Activated T-cell treated with anti-CD3 and anti-CD28 coated beads, Interleukin-2, amount 50 U/mL, for 72 hours (primary cell): ENCODE measurements at places on chromosomes 2 and 18.

- peak; percentile 72 for DNase-seq
Observed at GRCh38 chr2:27379836-27380625, 503 bp downstream of the ZNF513 start.

DNA sequence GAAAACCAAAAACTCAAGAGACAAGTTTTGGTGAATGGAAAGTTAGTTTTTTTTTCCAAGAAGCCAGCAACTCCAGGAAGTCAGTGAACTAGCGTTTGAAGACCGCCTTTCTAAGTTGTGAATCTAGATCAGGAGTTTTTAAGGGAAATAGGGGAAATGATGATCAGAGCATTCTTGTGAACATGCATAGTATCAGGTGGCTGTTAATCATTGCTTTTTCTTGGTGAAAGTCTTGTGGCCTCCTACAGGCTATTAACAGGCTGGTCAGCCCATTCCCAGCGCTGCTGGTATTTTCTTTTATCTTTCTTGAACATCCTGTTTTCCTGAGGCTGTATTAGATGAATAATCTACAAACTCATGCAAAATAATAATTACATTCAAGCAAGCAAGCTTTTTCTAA, 155.8 kb downstream of the PTPRM start:
- no peak for DNase-seq

DNA sequence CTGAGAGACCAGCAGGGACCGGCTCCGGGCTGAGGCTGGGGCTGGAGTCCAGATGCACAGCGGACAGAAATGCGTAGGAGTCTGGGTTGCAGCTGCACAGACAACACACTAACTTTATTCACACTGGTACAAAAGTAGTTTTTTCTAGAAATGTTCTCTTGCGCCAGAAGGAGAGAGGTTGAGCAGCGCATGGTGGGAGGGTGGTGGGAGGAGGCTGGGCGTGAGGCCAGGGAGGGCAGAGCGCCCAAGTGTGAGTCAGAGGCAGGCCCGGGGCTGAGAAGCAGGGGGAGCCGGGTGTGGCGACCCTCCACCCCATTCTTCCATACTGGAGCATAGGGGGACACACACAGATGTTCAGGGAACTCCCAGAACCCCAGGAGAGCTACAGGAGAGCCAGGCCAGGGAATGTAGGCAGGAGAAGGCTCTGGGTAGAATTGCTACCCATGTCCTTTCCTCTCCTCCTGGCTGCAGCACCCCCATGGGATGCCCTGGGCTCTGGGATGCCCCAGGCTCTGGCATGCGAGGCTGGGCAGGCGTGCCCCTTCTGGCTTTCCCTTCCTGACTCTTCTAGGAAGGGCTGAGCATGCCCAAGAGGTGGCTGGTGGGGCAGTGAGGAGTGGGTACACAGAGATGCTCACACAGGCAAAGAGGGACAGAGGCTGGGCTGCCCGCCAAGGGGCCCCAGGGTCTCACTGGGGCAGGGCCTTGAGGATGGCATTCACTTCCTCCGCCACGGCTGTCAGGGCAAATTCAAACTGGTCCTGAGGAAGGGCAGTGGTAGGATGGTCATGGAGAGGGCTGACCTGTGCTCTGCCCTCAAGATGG, 10.6 kb downstream of the DNAJB2 start:
- DNase-seq, result no peak

DNA sequence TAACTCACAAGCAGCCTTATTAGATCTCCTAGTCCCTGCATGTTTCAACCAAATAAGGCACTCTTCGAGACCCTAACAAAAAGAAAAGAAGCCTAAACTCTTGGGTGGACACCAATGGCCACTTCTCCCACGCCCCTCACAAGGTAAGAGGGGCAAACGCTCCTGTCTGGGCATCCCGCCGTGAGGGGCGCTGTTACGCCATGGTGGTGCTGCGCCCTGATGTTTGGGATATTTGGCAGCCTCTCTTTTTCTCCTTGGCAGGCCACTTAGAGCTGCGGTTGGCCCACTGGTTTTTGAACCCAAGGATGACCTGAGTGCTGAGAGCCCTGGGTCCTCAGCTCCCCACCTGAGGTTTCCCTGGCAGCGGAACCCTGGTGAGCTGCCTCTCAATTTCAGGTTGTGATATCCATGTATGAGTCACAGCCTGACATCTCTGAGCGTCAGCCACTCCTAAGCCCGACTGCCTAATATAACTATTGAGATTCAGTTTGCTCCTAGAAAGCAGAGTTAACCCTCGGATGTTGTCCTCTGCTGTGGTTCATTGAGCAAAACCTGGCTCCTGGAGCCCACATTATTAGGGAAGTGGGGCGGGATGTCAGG, 103.3 kb downstream of the COL6A3 start:
- DNase-seq, result no peak

GRCh38 chr2:229920011-229920641, 1.7 kb downstream of the TRIP12 start:
- DNase-seq, result peak; percentile 15

GRCh38 chr2:222922019-222922800, 61.4 kb downstream of the ACSL3 start:
- DNase-seq, result no peak

- no peak for DNase-seq
Observed at GRCh38 chr18:49616618-49617328, 54.9 kb downstream of the LIPG start.

DNA sequence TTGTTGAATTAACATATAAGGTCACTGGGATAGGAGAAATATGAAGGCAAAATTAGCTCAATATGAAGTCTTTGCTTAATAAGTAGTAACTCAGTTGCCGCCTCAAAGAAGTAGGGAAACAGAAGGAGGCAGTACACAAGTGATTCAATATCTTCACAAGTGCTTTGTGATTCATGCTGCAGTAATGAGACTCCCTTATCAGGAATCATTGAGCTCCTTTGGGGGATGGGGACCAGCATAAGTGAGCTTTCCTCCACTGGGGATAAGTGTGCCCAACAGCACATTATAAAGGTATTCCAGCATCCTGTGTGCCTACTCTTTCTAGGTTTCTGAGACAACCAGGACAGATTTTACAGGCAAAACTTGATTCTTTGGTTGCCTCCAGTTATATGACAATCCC, 323.4 kb upstream of the UBE2E3 start:
- no peak for DNase-seq

DNA sequence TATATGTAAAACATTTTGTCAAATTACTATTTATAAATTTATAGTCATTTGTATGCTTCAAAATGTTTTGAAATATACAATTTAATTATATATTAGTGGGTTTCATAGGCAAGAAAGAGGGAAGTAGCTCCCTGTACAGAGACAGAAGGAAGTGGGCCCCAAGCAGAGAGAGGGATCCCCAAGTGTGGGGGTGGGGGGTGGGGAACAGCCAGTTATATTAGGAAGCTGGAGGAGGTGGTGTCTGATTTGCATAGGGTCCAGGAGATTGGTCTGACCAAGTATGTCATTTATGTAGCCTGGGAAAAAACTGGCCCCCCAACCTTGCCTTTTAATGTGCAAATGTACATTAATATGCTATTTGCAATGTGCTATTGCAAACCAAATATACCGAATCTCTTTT, 76.5 kb upstream of the ZSWIM2 start:
- DNase-seq, result no peak

GRCh38 chr2:65554765-65555591, 122.6 kb upstream of the SPRED2 start:
- peak; percentile 32 for DNase-seq

- DNase-seq, result no peak
Observed at GRCh38 chr18:6486764-6487426, 72.2 kb upstream of the L3MBTL4 start.

- no peak for DNase-seq
Observed at GRCh38 chr2:81650048-81650971, 1345.8 kb upstream of the LRRTM1 start.

DNA sequence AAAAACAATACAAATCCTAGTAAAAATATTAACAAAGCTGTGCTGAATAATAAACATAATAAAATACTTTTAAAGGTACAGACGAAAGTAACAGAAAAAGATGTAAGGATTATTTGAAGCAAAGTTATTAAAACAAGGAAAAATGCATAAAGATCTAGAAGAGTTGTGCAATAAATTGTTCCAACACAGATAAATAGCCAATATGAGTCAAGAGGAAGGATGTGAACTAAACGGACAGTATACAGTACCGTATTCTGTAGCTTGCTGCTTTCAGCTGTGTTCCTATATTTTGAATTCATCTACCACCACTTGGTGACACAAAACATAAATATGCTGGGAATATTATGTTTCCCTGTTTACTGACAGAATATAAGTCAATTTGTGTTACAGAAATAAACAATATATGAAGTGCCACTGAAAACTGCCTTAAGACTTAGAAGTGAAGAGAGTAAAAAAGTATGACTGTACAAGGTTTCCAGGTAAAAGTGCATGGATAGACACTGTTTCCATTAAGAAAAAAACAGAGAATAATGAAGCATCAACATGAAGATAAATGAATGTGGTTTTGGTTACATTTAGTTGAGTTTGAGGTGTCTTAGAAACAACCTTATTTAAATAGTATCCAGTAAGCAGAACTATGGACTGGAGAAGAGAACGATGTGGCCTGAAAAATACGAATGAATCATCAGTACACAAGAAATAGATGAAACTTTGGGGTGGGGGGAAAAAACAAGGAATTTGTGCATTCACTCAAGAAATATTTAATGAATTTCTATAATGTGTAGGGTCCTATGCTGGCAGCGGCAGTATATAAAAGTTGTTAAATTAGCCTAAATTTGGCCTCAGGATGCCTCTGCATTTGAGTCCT, 13.1 kb downstream of the PPP3R1 start:
- no peak for DNase-seq

GRCh38 chr18:75409806-75410205, 17.7 kb downstream of the SMIM21 start:
- no peak for DNase-seq

GRCh38 chr18:9704233-9705118, 3.6 kb upstream of the RAB31 start:
- DNase-seq, result peak; percentile 36

GRCh38 chr2:34849827-34850226, 1250.7 kb upstream of the FAM98A start:
- DNase-seq, result no peak

DNA sequence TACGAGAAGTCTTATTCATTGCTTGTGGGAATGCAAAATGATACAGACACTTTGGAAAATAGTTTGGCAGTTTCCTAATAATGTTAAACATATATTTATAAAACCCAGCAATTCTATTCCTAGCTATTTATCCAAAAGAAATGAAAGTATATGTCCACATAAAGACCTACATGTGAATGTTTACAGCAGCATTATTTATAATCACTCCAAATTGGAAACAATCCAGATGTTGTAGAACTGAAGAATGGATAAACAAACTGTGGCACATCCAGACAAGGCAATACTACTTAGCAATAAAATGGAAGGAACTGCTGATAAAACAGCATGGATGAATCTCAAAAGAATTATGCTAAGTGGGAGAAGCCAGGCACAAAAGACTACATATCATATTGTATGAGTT, 19.3 kb downstream of the MRPL33 start:
- DNase-seq, result no peak

DNA sequence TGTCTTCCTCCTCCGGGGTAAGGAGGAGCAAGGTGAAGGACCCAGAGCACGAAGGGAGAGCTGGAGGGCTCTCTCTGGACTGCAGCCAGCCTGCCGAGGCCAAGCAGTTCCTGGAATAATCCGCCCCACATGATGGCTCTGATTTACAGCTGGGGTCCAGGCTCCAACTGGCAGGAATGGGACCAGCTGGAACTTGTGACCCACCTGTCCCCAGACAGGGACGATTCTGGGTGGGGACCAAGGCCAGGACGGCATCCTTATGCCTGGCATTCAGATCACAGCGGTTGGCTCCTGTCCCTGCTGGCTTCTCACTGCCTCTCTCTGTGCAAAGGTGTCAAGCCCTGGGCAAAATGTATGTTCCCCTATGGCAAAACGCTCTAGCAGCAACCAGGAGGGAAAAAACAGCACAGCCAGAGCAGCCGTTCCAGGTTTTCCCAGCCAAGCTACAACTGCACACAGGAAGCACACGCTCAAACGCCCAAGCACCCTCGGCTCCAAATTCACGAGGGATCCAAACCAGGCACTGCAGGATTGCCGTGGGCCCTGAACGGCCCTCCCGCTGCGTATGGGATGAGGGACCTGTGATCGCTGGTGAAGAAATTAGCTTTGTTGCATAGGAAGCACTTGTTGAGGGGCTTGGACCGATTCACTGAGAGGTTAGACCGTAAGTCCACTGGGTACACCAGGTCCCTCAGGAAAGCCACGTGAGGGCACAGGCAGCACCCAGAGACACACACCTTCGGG, 35.8 kb downstream of the FAM178B start:
- no peak for DNase-seq

GRCh38 chr2:190283783-190284182, 35.8 kb downstream of the HIBCH start:
- DNase-seq, result no peak

GRCh38 chr2:169732075-169732474, 1.6 kb upstream of the KLHL23 start:
- DNase-seq, result no peak

DNA sequence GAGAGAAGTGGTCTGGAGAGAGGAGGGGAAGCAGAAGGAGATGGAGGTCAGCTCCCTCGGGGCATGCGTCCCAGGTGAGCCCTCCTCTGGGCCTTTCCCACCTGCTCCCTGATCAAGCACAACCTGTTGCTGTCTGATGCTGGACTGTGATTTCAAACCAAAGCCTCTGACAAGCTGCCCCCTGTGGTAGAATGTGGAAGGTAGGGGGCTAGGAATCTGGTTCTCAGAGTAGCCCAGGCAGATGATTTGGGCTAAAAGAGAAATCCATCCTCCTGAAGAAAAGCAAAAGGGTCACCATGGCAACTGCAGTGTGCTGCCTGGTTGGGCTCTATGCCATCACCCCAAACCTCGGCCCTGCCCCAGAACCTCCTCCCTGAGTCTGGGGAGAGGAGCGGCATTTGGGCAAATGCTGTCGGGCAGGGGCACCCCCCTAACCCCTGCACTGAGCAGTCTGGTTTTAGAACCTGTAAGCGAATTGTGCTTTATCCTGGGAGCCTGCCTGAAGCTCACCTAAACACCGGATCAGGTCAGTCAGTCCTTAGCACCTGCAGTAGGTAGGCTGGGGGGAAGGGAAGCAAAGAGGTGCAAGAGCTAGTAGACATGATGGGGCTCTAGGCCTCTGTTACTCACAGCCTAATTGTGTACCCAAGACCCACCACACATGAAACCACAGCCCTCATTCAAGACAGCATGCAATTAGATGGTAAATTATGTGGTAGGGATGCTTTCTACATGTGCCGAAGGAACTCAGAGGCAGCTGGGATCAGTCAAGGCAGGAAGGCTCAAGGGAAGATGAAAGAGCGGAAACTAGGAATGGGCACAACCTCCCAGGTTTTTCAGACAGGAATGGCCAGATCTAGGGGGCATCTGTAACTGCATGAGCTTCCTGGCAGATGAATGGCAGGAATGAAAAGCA, 83.5 kb downstream of the DNMT3A start:
- DNase-seq, result no peak

DNA sequence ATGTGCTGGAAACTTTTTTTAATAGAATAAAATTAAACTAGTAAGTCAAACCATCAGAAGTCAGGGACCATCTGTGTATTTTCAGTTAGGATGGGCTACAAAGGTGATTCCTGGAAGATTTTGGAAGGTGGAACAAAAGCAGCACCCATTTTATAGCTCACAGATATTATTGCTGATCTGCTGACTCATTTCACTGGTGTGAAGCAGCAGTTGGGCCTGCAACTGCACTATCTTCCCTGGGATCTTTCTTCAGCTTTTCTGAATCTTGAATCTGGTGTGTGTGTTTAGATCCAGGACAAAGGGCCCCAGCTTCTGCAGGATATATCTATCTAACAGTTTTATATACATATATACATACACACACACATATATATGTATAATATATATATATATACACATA, 35.6 kb upstream of the BCL11A start:
- DNase-seq, result no peak
